ENCODE measurements at places on chromosomes 5 and 9. TPM values are rescaled to one million over a fixed set of nuclear protein-coding genes. Genes with fewer than 3 reads are reported as not detected.

DNA sequence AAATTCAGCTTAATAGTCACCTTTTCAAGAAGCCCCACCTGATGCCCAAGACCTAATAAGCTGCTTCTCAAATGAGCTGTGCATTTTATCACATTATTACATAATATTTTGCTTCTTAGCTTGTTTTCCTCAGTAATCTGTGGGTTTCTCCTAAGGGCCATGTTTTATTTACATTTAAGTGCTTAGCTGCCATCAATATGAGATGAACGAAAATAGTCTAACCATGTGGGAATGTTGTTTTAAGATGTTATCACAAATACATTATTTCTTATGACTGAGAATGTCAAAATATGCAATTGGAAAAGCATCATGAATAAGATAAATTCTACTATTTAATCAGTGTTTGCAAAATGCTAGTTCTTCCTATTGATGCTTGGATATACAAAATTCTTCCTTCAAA is 10.1 kb downstream of the ARRDC3 start:
- DNase-seq = no peak

DNA sequence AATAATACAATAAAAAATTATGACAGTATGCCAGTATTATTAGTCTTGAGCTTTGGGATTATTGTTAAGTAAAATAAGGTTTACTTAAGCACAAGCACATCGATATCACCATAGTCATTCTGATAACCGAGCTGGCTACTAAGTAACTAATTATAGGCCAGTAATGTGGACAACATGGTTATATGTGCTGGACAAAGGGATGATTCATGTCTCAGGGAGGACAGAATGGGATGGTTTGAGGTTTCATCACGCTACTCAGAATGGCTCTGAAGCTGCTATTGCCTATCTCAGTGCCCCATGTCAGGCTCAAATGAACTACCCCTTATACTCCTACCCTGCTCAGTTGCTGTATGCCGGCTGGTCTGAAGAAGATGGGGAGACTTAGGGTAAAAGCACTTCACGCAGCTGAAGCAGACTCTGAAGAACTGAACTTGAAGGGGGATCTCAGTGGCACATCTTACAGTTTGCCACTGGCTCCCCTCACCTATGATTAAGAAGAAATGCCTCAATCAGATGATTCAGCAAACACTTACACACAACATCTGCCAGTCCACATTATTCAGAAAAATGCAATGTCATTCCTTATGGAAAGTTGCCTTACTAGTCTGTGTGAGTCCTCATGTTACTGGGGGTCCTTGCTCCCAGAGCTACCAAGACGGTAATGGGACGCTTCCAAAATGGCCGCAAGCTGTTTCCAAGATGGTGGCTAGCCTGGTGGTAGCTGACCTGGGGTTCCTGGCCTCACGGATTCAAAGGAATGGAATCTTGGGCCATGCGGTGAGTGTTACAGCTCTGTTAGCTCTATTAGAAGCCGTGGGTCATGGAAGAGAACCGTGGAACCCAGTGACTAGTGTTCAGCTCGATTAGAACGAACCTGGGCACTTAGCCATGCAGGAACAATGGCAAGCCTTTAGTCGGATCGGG is 1098.6 kb downstream of the TAF11L14 start:
- no peak for DNase-seq

GRCh38 chr5:68277431-68277830 is 61.9 kb downstream of the PIK3R1 start:
- DNase-seq = no peak

DNA sequence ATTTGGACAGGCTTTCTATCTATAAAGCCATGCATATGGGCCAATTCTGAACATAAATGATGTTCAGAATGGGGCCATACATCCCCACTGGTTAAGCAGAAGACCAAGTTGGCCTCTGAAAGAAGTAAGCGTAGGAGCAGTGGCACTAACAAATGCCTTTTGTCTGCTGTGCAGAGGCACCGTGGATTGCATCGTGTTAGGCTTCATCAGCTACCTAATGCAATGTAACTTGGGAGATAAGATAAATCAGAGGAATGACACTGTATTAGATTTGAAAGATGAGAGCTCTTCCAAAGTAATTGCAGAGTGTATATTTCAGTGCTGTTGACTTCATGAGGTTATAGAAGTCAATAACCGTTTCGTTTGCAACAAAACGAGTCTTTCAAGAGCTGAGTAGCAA is 148.1 kb downstream of the PARP8 start:
- no peak for DNase-seq

DNA sequence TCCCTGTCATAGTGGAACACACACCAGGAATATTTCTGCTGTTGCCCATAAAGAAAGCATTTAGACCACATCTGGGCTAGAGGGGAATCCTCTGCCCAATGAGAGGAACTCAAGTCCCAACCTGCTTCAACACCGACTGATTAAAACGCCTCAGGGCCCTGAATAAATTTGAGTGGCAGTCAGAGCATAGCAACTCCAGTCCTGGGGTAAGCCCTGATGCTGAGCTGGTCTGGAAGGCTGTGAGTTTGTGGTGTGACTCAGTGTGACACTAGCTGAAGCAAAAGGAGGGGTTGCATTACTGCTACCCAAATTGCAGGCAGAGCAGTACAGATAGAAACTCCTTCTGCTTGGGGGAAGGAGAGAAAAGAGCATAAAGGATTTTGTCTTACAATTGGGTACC is 148.3 kb downstream of the PRDM9 start:
- DNase-seq = no peak

- no peak for DNase-seq
Observed at GRCh38 chr9:38443597-38443996, 19.3 kb upstream of the IGFBPL1 start.

GRCh38 chr9:138060365-138060764 is 182.8 kb downstream of the CACNA1B start:
- no peak for DNase-seq

DNA sequence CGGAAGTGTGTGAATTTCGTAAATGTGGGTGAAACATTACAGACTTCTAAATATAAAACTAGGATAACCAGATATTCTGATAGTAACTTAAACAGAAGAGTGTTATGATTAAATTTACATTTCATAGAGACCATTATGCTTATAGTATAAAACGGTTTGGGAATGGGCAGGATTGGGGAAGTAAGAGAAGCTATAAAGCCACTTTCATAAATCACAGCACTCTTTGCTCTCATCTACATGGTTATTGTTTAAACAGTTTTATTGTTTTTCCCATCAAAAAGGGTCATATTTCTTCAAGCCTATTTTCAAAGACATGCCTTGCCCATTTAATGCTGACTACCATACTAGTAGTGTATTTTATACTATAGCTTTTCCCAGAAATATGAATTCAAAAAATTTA is 9.2 kb downstream of the ZFR start:
- no peak for DNase-seq

GRCh38 chr5:179907556-179908324 is at the start of gene TBC1D9B:
Gene TBC1D9B, minus strand, starts transcription at chr5:179907897. Its CDS starts 76 bp downstream, at chr5:179907821.
- DNase-seq = peak; percentile 84

GRCh38 chr9:101399643-101399970 is 956 bp downstream of the ZNF189 start:
- DNase-seq = no peak

- DNase-seq = no peak
Observed at GRCh38 chr5:177476531-177477233, 3.2 kb upstream of the DBN1 start.

DNA sequence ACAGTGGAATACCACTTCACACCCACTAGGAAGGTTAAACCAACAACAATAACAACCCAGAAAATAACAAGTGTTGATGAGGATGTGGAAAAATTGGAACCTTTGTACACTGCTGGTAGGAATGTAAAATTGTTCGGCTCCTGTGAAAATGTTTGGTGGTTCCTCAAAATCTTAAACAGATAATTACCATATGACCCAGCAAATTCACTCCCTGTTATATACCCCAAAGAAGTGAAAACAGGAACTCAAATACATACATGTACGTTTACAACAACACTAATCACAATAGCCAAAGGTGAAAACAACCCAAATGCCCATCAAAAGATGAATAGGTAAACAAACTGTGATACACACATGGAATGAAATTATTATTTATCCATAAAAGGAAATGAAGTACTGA is 178.5 kb upstream of the PHYKPL start:
- no peak for DNase-seq

GRCh38 chr9:109950710-109951443 is 170.9 kb downstream of the PALM2AKAP2 start:
- DNase-seq = no peak

Gene PCDHGB1
- 16.8 TPM for total RNA-seq

Gene CDX1
- total RNA-seq = not detected

Gene DOK3
- total RNA-seq = 6.4 TPM

Gene CAVIN4
- total RNA-seq = 11.3 TPM

Measured in cerebellum (tissue), 4 donors.